ENCODE measurements at places on chromosomes 5 and 9.

DNA sequence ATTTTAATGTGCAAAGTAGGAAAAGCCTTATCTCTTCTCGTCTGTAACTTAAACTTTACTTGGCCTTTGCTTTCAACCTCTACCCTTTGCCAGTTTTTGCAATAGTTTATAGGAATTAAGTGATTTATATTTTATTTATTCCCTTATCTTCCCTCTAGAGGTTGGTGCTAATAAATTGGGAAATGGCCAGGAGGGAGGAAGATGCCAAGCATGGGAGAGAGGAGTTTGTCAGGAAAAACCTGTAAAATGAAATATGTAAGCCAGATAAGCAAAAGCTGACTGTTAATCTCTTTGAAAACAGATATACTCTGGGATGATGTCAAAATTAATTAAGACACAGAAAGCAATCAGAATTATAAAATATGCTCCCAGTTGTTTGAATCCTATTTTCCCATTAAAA lies 484.5 kb downstream of the NR2F1-AS1 start:
- no peak for DNase-seq

GRCh38 chr9:112860451-112860850 lies 30.2 kb downstream of the SLC46A2 start:
- DNase-seq, result no peak

- no peak for DNase-seq
Observed at GRCh38 chr5:154863291-154864080, 5.1 kb downstream of the CNOT8 start.

GRCh38 chr5:96093890-96094381 lies 132.3 kb upstream of the ELL2 start:
- no peak for DNase-seq

GRCh38 chr5:123154886-123155445 lies 65.9 kb downstream of the PRDM6 start:
- DNase-seq, result no peak

DNA sequence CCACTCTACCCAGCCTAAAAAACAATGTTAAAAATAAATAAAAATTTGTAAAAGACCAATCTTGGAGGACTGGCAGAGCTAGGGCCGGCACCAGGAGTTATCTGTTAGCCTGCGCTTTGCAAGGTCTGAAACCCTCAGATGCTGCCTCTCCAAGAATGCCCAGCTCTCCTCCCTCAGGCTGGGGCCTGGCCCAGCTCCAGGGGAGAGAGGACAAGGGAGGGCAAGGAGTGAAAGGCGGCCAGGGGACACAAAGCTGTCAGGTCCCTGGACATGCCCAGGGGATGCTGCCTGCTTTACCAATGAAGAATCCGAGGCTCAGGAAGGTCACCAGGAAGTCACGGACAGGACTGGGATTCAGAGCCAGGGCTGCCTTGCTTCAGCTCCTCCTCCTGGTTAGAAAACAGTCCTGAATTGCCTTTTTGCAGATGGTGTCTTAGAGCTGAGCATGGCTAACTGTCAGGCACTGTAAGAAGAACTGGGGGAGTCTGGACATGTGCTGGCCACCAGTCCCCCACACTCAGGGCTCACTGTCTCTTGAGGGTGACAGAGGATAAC lies 5.5 kb upstream of the N4BP3 start:
- DNase-seq, result no peak

- no peak for DNase-seq
Observed at GRCh38 chr9:127923046-127923445, 6.2 kb upstream of the ST6GALNAC4 start.

- no peak for DNase-seq
Observed at GRCh38 chr5:141703133-141703561, 21.1 kb upstream of the ARAP3 start.

GRCh38 chr9:120436983-120437475 lies 142.9 kb downstream of the CDK5RAP2 start:
- DNase-seq, result no peak

GRCh38 chr9:131226226-131226625 lies 50.1 kb downstream of the FAM78A start:
- no peak for DNase-seq

GRCh38 chr5:170741801-170742200 lies 41.7 kb upstream of the GABRP start:
- no peak for DNase-seq

DNA sequence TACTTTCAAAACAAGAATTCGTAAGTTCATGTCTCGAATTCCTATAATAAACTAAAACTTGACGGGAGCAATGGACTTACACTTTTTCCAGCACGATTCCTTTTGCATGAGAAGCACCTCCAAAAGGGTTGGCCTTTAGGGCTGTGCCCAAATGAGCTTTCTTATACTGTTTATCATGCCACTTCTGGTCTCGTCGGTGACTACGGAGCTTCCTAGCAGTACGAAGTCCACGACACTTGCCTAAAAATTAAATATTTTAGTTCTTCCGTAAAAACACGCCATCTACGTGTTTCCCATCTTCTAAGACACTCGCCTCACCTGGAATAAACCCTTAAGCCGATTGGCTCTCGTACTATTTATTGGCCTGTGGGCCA lies 554 bp downstream of the RPS23 start:
- DNase-seq, result no peak

- DNase-seq, result no peak
Observed at GRCh38 chr5:32446630-32447029, 2.1 kb upstream of the ZFR start.

GRCh38 chr5:146208916-146209522 lies 5.6 kb downstream of the RBM27 start:
- no peak for DNase-seq

- DNase-seq, result no peak
Observed at GRCh38 chr5:143263272-143263810, 140.1 kb downstream of the NR3C1 start.

DNA sequence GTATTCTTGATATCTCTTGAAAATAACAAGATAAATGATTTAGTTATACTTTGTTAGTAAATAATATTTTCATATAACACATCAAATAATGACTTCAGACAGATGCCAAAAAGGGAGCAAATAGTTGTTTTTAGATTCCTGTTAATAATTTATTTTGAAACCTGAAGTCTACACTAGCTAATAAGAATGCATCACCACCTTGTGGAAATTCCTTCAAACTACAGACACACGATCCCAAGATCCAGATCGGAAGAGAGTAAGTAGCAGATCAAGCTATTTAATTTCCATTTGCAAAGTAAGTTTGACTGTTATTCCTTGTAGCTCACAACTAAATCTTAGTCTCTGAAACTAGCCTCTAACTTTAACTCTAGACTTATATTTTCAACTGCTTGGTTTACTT lies 35.5 kb upstream of the ISL1 start:
- DNase-seq, result no peak

DNA sequence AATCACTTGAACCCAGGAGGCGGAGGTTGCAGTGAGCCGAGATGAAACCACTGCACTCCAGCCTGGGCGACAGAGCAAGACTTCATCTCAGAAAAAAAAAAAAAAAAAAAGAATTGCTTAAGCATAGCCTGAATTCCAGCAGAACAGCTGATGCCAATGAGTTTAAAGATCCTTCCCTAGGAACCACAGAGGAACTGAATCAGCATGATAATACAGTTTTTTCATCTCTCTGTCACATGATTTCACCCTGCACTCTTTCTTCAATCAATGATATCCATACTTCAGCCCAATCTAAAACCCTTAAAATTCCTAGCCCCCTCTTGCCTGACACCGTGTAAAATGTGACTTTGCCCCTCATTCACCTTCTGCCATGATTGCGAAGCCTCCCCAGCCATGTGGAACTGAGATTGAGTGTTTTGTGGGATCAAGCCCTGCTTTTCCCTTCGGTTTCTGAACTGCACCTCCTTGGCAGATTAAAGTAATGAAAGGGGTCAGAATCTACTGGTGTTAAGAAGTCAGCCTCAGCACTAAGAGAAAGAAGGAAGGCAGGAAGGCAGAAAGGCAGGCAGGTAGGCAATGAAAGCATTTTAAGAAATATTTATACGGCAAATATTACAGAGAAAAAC lies 20.9 kb upstream of the DMXL1 start:
- DNase-seq, result no peak

- DNase-seq, result no peak
Observed at GRCh38 chr9:115533511-115533910, 415.6 kb upstream of the TNC start.

GRCh38 chr5:45385321-45386058 lies 310.7 kb downstream of the HCN1 start:
- DNase-seq, result no peak

DNA sequence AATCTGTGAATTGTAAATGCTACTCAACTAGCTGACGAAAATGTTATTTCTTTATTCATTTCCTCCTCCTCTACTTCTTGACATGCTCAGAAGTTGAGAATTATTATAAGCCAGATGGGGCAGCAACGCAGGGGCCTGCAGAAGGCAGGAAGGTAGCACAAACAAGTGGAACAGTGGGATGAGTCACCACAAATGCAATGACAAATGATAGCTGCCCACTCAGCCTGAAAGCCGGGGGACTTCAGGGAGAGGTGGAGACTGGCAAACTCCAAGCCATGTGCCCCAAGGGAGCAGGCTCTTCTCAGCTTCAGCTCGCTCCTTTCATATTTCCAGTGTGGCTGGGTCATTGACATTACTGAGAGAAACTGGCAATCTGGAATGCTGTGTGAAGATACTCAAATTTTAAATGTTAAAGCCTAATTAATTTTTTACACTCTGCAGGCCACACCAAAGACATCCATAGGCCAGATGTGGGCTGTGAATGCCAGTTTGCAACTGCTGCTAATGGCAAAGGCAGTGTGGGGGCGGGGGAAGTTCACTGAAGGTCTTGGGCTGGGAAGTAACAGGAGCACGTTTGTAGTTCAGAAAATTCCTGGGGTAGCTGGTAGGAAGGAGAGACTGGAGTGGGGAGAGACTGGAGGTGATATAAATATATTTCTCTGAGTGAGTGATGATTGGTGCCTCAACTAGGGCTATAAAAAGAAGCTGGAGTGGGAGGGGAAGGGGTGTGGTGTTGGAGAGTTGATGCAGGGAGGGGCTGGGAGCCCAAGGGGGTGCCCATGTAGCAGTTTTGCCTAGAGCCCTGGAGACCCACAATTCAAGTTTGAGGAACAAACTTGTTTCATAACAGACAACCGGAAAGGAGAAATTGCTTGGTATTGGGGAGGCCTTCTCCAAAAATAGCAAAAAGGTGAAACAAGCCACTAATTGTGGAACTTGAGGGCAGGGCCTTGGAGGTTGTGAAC lies 20.8 kb upstream of the ADRB2 start:
- no peak for DNase-seq

- no peak for DNase-seq
Observed at GRCh38 chr5:76674330-76675066, 41.4 kb upstream of the F2R start.

DNA sequence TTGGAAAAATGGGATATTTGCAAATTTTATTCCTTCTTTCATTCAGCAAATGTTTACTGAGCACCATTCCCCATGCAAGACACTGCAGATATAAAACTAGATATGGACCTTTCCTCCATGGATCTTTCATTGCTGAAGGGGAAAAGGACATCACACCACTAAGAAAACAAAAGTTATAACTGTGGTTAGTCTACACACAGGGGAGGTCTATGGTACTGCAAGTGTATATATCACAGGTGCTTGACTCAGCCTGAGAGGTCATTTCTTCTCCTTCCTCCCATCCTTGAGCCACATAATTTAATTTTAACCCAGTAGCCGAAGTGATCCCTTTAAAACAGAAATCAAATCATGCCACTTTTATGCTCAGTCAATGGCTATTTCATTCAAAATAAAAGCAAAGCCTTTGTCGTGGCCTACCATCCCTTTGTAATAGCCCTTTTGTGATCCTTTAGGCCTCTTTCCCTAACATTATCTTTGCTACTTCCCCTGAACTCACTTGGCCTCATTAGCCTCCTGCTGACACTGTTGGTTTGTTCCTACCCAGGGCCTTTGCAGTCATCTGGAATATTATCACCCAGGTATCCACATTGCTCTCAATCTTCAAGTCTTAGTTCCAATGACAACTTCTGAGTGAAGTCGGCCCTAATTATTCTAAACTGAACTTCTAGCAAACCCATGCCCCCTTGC lies 213.2 kb downstream of the GABRB2 start:
- no peak for DNase-seq

DNA sequence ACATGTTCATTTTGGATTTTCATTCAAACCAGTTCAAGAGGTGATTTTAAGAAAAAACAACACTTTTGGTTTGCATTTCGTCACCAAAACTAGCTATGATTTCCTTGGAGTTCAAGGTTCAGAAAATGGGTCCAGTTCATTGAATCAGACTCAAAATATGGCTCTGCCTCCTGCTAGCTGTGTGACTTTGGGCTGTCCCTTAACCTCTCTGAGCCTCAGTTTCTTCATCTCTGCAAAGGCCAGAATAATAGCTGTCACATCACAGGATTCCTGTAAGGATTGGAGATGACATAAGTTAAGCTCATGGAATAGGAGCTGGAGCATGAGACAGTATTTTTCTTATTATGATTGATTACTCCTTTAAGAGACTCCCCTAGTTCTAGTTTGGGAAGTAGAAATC lies 147.8 kb upstream of the SMIM23 start:
- no peak for DNase-seq

GRCh38 chr5:153629027-153629895 lies 138.8 kb downstream of the GRIA1 start:
- DNase-seq, result no peak

DNA sequence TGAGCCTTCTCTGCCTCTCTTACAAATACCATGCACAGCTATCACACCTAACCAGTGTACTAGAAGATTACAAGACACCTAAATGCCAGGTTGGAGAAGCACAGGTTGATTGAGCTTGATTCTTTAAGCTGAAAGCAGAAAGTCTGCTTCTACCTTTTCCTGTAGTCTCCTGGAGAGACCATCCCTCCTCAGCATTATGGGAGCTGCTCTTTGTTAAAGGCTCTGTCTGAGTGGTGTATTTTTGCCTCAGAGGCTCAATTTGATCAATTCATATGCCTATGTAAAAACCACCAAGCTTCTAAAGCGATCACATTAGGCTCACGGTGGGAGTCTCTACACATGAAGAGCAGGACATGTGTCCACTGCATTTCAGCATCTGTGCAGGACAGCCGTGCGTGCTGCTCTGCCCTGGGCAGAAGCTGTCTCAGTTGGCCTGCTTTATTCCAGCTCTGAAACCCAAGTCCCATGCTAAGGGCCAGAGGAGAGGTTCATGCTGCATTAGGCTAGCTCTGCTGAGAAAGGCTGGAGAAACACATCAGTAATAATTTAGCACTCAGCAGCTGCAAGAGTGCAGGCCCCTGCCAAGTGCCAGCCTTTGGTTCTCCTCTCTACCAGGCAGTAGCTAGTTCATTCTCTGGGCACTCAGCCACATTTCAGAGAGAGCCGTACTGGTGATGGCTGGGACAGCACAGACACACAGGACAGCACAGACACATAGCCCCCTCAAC lies 41.7 kb downstream of the TMEM167A start:
- no peak for DNase-seq
